ENCODE measurements at places on chromosomes 7 and 10. TPM values are rescaled to one million over a fixed set of nuclear protein-coding genes. Genes with fewer than 3 reads are reported as not detected.

DNA sequence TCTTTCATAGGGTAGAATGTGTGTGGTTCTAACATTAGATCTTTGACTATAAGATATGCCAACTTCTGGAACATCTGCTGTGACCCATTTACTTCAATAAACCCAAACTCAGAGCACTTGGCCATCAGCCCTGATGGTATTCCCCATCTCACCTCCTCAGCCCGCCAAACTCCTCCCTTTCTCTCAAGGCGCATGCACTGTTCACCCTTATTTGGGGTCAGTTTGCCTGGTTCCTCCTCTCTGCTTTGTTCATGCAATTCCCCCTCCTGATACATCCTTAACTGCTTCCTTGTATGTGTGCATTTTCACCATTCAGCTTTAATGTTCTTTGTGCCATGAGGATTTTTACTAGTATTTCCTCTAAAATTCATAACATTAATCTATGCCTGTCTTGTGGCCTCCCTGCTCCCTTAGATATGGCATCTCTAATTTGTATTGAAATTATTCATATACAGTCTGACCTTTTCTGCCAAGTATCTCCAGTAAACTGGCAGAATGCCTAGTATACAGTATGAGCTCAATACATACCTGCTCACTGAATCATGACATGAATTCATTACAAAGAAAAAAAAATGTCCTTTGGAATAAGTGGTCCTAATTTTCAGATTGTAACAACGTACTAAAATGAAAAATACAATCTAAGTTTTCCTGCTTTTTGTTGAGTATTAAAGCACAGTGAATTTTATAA lies 336.8 kb upstream of the IGFBP3 start:
- no peak overlapping the region for H3K4me3 ChIP-seq
- no peaks in the 10 kb centered on the region for H3K36me3 ChIP-seq
- H3K4me1 ChIP-seq, result peaks cover 10% of the 10 kb centered on the region
- H3K27ac ChIP-seq, result peak overlapping the region; percentile 60
- no peaks in the 10 kb centered on the region for H3K27me3 ChIP-seq

The TAS2R41 gene
- total RNA-seq, result not detected

GRCh38 chr7:155602750-155603149 lies 41.7 kb upstream of the RBM33 start:
- H3K27ac ChIP-seq, result no peak overlapping the region
- H3K4me1 ChIP-seq, result no peaks in the 10 kb centered on the region
- peaks cover 8% of the 10 kb centered on the region for H3K27me3 ChIP-seq
- no peak for DNase-seq
- H3K4me3 ChIP-seq, result no peak overlapping the region

The BLNK gene
- not detected for total RNA-seq

DNA sequence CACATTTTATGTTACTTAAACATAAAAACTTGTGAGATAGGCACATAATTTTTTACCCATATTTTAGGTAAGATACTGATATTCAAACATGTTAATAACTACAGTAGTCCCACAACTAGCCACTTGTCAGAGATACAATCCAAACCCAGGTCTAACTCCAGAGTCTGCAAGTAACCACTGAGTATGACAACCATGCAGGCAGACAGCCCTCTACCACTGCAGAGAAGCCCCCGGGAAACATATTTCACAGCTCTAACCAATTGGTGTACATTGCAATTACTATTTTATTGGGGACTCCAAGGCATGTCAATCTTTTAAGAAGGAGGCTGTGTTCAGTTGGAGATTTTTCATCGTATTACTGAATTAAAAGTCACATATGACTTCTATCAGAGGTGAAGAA lies 107.2 kb upstream of the FAM133B start:
- H3K27me3 ChIP-seq, result no peaks in the 10 kb centered on the region
- peaks cover 3% of the 10 kb centered on the region for H3K36me3 ChIP-seq
- no peak overlapping the region for H3K4me3 ChIP-seq
- no peak for DNase-seq
- peaks cover 19% of the 10 kb centered on the region for H3K4me1 ChIP-seq
- H3K27ac ChIP-seq, result peak overlapping the region; percentile 50

All from IMR-90 (cell line).